AML-193 (cell line): ENCODE measurements at places on chromosomes 12 and 14.

GRCh38 chr14:99592933-99593753 is 10.9 kb downstream of the CCDC85C start:
- DNase-seq, result no peak

GRCh38 chr14:76073717-76074116 is 78.0 kb upstream of the GPATCH2L start:
- DNase-seq, result no peak

DNA sequence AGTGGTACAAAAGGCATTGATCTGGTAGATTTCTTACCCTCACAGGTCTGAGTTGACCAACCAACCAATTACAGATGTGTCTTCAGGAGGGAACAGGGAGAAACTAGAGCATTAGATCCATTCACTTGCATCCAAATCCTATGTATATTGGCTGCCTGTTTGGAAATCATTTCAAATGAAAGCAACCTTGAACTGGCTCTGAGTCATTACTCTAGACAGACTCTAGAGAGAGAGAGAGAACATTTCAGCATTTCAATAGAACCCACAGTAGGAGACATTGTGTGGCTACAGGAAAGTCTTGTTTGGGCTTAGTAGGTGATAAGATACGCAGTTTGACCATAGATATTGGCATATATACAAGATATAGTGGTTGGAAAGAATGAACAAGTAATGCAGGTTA is 114.5 kb downstream of the PTPRR start:
- no peak for DNase-seq

DNA sequence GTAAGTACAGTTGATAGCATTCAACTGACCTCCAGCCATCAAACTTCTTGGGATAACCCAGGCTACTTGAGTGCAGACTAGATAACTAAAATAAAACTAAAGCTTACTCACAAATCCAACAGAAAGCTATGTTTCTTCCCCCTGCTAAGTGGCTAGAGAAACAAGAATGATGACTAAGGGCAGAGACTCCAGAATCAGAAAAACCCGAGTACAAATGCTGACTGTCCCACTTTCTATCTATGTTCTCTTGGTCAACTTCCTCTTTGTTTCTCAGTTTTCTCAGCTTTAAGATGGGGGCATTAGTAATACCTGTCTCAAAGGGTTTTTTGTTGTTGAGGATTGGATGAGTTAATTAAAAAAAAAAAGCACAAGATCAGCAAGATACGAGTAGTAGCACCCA is 6.1 kb upstream of the NUAK1 start:
- DNase-seq, result no peak

- no peak for DNase-seq
Observed at GRCh38 chr12:11724888-11725311, 75.4 kb downstream of the ETV6 start.

GRCh38 chr14:79204591-79204990 is 1006.7 kb downstream of the DIO2 start:
- DNase-seq, result no peak

GRCh38 chr12:105860561-105861207 is 278.1 kb downstream of the NUAK1 start:
- DNase-seq, result no peak

GRCh38 chr14:77276295-77276935 is 5.4 kb upstream of the NGB start:
- DNase-seq, result no peak
